NCI-H524 treated with DMSO at 0.1 percent for 48 hours (cell line): ENCODE measurements at places on chromosomes 1 and 21.

- DNase-seq = no peak
These were observed 293.1 kb downstream of the USP25 start for GRCh38 chr21:16022921-16023320.

DNA sequence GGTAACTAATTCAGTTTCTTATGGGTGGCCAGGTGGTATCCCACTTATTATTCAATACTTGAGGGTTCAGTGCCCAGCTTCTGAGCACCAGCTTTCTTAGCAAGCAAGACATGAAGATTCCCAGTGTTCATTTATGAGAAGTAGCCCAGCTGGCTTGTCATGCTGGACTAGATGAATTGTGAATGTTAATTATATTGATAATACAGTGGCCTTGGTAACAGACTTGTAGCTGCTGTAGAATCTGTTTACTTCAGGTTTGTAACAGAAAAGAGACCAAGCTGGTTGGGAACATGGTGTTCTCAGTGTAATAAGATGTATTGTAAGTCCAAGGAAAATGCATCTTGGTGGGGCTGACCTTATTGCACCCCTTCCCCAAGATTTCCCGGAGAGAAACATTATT is 10.1 kb downstream of the AHCYL1 start:
- peak; percentile 90 for DNase-seq

DNA sequence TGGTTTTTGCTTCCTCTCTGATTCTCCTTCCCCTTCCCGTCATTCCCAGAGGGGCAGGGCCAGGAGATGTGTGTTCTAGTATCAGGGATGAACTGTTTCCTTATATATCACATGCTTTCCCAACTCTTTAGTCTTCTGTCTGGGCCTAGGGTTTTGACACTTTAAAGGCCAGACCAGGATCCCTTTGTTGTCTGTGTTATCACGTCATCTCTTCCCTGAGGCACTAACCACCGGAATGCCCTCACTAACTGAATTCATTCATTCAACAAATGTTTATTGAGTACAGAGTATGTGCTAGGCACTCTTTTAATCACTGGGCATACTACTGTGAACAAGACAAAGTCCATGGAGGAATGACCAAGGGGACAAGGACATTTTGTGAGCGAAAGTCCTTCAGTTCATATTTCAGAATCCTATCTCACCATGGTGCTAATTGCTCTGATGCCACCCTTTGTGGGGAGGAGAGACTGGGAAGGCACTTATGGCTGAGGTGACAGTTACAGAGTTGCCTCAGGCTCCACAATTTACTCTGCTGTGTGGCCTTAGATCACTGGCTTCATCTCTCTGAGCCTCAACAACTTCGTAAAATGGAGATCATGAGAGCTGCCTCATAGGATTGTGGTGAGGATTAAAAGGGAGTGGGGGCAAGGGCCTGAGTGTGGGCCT is 12.0 kb upstream of the ZNF362 start:
- DNase-seq = no peak

DNA sequence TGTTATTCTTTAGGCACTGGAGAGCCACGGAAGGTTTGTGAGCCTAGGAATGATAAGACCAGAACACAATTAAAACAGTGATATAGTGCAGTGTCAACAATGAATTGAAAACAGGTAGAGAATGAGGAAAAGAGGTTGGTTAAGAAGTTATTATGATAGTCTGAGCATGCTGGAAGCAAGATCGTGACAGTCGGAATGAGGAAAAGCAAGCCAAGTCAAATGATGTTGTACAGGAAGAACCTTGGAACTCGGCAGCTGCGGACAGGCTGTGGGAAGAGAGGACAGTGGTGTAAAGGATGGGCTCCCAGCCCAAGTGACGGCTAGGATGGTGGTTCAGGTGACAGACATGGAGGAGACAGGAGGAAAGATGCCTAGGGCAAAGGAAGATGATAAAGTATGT is 25.6 kb downstream of the MTARC1 start:
- no peak for DNase-seq

GRCh38 chr1:38006008-38006828 is 904 bp upstream of the FHL3 start:
- DNase-seq = no peak

DNA sequence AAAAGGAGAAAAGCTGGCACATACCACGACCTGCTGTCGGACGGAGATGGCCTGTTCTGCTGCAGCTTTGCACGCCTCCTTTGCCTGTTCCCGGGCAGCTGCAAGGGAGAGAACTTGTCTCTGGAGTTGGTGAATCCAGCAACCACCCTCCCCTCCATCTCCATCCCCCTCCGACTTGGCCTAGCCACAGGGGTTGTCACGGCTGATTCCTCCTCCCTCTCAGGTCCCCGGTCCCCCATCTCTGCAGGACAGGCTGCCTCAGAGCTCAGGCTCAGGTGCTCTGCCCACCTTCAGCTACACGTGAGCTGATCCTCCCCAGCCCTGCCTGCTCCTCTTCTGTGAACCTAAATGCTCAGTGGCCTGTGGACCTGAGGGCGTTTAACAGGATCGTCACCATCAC is 11.1 kb upstream of the SRM start:
- no peak for DNase-seq

GRCh38 chr1:24968941-24969585 is 39.0 kb upstream of the RUNX3 start:
- no peak for DNase-seq

GRCh38 chr1:193701759-193702158 is 515.3 kb upstream of the B3GALT2 start:
- DNase-seq = no peak

DNA sequence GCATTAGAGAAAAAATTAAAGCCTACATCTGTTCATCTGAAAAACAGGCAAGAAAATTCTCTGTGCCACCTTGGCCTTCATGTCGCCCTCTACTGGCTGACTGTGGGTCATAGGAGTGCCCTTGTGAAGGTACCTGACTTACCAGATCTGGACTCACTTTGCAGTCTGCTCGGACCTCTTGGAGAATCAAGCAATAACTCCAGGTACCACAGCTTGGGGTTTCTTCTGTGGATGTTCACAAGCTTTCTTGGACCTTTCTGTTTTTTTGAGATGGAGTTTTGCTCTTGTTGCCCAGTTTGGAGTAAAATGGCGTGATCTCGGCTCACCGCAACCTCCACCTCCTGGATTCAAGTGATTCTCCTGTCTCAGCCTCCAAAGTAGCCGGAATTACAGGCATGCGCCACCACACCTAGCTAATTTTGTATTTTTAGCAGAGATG is 2.4 kb upstream of the PRAMEF18 start:
- no peak for DNase-seq

DNA sequence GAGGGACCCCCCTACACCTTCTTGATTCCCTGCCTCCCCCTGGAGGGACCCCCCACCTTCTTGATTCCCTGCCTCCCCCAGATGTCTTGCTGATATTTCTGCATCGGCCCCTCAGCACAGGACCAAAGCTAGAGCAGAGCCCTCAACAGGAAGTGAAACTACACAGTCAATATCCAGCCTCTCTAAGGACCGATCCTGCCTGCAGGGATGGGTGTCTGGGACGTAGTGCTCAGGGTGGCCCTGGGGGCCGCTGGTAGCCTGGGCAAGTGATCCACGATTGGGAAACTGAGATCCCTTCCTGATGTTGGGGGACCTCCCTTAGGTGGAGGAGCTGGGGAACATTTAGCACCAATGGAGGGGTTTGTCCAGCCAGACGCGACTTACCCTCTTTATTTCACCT is 3.9 kb upstream of the LEFTY2 start:
- DNase-seq = no peak

GRCh38 chr21:33042812-33043211 is 17.1 kb downstream of the OLIG2 start:
- no peak for DNase-seq

DNA sequence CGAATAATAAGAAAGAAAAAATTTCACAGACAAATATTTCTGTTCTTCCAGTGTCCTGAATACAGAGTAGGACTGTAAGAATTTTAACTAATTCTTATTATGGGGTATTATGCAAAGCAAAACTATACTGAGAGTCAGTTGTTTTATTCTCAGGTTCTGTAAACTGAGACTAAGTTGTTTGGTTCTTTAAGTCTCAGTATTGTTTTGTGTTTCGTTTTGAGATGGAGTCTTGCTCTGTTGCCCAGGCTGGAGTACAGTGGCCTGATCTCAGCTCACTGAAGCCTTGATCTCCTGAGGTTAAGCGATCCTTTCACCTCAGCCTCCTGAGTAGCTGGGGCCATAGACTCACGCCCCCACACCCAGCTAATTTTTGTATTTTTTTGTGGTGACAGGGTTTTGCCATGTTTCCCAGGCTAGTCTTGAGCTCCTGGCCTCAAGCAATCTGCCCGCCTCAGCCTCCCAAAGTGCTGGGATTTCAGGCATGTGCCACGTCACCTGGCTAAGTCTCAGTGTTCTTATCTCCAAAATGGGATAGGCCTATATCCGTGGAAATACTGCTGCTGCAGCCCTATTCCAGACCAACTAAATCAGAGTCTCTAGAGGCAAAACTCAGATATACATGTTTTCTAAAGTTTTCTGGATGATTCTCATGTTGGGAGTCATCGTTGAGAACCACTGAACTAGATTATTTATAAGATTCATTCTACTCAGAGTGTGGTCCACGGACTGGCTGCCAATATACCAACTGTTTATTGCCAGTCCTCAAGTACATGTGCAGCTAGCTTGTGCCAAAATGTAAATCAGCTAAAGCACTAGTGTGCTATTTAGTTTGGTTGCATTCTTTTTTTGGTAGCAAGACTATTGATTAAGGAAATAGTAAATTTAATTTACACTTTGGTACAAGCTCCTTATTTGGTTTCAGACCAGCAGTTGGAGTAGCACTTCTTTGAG is 116.6 kb downstream of the HS2ST1 start:
- no peak for DNase-seq

DNA sequence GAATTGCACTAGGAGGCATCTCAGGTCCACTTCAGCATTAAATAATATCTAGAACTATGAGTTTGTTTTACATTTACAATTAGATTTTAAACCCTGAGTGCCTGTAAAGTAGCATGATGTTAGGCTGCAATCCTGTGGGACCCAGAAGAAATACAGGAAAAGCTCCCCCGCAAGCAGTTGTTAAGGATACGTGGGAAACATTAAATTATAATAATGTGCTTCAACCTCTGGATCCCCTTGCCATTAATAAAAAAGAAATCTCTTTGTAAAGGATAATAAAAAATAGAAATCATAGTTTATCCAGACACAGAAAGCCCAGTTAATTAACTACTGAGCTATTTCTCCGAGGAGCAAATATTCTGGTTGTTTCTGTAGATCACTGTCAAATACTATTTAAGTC is 106.0 kb downstream of the PCNX2 start:
- no peak for DNase-seq

GRCh38 chr1:89863165-89863830 is 42.5 kb downstream of the LRRC8D start:
- no peak for DNase-seq

DNA sequence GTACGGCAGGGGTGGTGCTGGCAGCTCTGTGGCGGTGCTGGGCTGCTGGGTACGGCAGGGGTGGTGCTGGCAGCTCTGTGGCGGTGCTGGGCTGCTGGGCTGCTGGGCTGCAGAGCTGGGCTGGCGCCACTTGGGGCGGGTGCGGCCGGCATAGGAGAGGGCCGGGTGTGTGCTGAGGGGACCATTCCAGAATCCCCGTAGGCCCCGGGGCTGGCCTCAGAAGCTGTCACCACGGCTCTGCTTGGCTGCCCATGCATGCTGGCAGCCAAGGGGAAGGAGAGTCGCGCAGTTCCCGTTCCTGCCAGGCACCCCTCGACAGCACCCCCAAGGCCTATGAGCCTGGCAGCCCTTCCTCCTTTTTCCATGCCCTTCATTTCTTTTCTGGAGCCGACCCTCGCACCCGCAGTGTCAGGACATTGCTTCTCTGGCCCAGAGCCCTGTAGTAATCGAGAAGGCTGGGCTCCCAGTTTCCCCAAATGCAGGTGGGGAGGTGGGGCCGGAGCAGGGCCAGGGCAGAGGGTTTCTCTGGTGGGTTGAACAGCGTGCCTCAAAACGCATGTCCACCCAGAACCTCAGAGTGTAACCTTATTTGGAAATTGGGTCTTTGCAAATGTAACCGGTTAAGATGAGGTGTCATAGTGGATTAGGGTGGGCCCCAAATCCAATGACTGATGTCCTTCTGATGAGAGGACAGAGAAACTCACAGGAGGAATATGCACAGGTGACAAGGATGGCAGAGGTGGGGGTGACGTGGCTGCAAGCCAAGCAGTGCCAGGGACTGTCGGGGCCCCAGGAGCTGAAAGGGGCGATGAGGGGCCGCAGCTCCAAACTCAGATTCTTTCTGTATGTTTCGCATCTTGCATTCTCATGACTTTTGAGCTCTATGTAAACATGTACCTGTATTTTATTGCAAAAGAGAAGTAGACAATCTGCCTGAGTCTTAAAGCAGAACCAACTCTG is 71.0 kb upstream of the ACTRT2 start:
- DNase-seq = no peak

GRCh38 chr1:233172201-233172600 is 123.3 kb downstream of the PCNX2 start:
- DNase-seq = peak; percentile 6
